ENCODE measurements at places on chromosomes 11 and 22.

GRCh38 chr11:7019500-7020182 is 505 bp downstream of the ZNF214 start:
- no peak overlapping the region for H3K27ac ChIP-seq
- H3K4me1 ChIP-seq: peaks cover 10% of the 10 kb centered on the region
- DNase-seq: no peak
- H3K4me3 ChIP-seq: peak overlapping the region; percentile 7

- no peaks in the 10 kb centered on the region for H3K27me3 ChIP-seq
- no peaks in the 10 kb centered on the region for H3K4me1 ChIP-seq
- H3K27ac ChIP-seq: no peak overlapping the region
- H3K4me3 ChIP-seq: no peak overlapping the region
Observed at GRCh38 chr11:103903621-103904323, 132.7 kb upstream of the DDI1 start.

- no peak for DNase-seq
- H3K36me3 ChIP-seq: peaks cover 22% of the 10 kb centered on the region
- H3K27ac ChIP-seq: no peak overlapping the region
- peaks cover 12% of the 10 kb centered on the region for H3K4me1 ChIP-seq
- no peak overlapping the region for H3K4me3 ChIP-seq
Observed at GRCh38 chr11:70212227-70212811, 9.2 kb downstream of the FADD start.

- H3K27ac ChIP-seq: no peak overlapping the region
- H3K4me3 ChIP-seq: no peak overlapping the region
- peaks cover 75% of the 10 kb centered on the region for H3K4me1 ChIP-seq
Observed at GRCh38 chr11:74018331-74019005, 9.6 kb upstream of the UCP3 start.

DNA sequence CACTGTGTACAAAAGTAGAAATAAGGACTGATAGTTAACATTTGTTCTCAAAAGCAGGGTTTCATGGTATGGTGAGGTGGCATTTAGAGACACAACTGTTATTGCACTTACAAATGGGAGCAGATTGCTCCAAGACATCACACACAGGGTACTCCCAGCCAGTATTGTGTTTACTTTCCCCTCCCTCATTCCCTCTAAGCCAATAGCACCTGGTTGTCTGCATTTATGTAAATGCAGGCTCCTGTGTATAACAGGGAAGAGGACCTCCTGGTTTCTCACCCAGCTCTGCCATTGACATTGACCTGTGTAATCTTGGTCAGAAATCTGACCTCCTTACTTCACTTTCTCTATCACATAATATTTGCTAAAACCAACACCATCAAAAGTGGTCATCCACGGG is 154.4 kb downstream of the NAV2 start:
- H3K4me1 ChIP-seq: no peaks in the 10 kb centered on the region
- no peak overlapping the region for H3K4me3 ChIP-seq
- no peak overlapping the region for H3K27ac ChIP-seq
- no peak for DNase-seq
- H3K36me3 ChIP-seq: no peaks in the 10 kb centered on the region

- H3K36me3 ChIP-seq: peaks cover 6% of the 10 kb centered on the region
- H3K4me3 ChIP-seq: peak overlapping the region; percentile 99
- H3K27ac ChIP-seq: peak overlapping the region; percentile 94
- DNase-seq: peak; percentile 55
- H3K4me1 ChIP-seq: peaks cover 26% of the 10 kb centered on the region
- H3K27me3 ChIP-seq: no peaks in the 10 kb centered on the region
Observed at GRCh38 chr11:34052608-34053160, 1.2 kb downstream of the CAPRIN1 start.

DNA sequence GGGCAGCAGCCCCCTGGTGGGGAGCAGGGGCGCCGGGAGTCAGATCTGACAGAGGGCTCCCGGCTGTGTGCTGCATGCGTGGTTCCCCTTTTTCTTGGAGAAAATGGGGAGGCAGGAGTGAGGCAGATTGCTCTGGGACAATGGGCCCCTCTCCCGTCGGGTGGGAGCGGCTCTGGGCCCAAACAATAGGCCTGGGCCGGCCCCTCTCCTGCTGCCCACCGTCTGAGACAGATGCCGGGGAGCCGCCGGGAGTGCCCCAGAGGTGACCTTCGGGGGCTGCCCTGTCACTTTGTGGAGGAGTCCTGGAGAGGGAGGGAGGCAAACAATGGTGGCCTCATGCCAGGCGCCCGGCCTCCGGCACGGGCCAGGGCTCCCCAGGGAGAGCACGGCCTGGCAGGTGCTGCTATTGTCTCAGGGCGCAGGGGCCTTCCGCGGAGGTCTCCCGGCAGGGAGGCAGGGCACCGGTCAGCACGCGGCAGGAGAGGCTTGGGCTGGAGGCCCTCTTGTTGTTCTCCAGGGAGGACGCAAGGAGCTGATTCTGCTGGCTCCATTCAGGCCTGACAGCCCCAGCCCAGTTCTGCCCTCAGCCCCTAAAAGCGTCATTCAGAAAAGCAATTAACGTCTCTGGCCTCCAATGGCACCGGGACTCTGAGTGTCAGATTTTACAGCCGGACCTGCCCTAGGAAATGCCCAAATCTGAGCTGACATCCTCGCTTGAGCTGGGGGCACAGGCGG is 44.8 kb downstream of the SMIM38 start:
- no peaks in the 10 kb centered on the region for H3K4me1 ChIP-seq
- H3K4me3 ChIP-seq: no peak overlapping the region
- H3K36me3 ChIP-seq: no peaks in the 10 kb centered on the region
- H3K27ac ChIP-seq: no peak overlapping the region
- no peaks in the 10 kb centered on the region for H3K27me3 ChIP-seq

DNA sequence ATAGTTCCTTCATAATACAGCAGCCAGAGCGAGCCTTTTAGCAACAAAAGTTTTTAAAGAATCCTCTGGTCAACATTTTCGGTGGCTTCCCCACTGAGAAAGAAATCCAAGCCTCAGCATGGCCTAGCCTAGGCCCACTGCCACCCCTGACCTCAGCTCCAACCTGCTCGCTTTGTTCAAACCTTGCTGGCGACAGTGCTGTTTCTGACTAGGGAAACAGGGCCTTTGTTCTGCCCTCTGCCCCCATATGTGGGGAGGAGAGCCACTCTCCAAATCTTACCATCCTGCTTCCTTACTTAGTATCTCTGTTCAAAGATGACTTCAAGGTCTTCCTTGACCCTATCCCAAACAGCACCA is 95.8 kb downstream of the CCDC83 start:
- no peaks in the 10 kb centered on the region for H3K27me3 ChIP-seq
- H3K27ac ChIP-seq: no peak overlapping the region
- H3K36me3 ChIP-seq: peaks cover 24% of the 10 kb centered on the region
- H3K4me3 ChIP-seq: no peak overlapping the region
- DNase-seq: no peak

GRCh38 chr11:28343304-28344233 is 235.4 kb downstream of the METTL15 start:
- no peaks in the 10 kb centered on the region for H3K4me1 ChIP-seq
- no peak overlapping the region for H3K4me3 ChIP-seq
- no peaks in the 10 kb centered on the region for H3K27me3 ChIP-seq
- no peak for DNase-seq
- no peak overlapping the region for H3K27ac ChIP-seq

GRCh38 chr11:71154261-71154805 is 98.0 kb downstream of the SHANK2 start:
- H3K27me3 ChIP-seq: peaks cover 4% of the 10 kb centered on the region
- no peaks in the 10 kb centered on the region for H3K4me1 ChIP-seq
- H3K36me3 ChIP-seq: no peaks in the 10 kb centered on the region
- no peak for DNase-seq

- H3K4me3 ChIP-seq: no peak overlapping the region
- H3K27ac ChIP-seq: no peak overlapping the region
- H3K4me1 ChIP-seq: no peaks in the 10 kb centered on the region
- peaks cover 13% of the 10 kb centered on the region for H3K36me3 ChIP-seq
Observed at GRCh38 chr22:30884211-30885000, 84.2 kb downstream of the MORC2 start.

DNA sequence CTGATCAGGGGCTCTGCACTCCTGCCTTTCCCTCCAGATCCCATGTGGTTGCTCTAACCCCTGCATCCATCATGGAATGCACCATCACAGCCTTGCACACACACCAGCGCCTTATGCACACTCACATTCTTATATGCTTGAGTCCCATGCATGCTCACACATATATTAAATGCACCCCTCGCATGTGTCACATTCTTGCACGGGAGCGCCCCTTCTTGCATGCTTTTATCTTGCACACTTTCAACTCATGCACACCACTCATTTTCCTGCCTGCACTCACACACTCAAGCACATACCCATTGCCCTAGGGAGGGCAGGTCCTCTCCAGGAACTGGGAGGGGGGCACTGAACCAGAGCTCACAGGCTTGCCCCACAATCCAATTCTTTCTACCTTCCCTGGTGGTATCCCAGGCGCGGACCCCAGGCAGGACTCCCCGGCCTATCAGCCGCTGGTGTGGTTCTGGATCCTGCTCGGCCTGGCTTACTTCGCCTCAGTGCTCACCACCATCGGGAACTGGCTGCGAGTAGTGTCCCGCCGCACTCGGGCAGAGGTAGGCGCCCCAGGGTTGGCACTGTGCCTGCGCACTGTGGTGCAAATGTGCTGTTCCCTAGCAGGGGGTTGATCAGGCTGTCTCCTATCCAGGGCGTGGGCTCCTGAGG is 2.3 kb upstream of the CATSPERZ start:
- no peaks in the 10 kb centered on the region for H3K36me3 ChIP-seq
- no peak overlapping the region for H3K4me3 ChIP-seq
- peaks cover 40% of the 10 kb centered on the region for H3K4me1 ChIP-seq
- H3K27ac ChIP-seq: no peak overlapping the region
- DNase-seq: no peak
- H3K27me3 ChIP-seq: peaks cover 89% of the 10 kb centered on the region

GRCh38 chr11:12876340-12876739 is 132.8 kb upstream of the RASSF10 start:
- no peak for DNase-seq
- H3K4me3 ChIP-seq: no peak overlapping the region
- H3K36me3 ChIP-seq: no peaks in the 10 kb centered on the region

Measured in CD4-positive, alpha-beta T cell (primary cell).